Activated CD4-positive, alpha-beta T cell treated with anti-CD3 and anti-CD28 coated beads for 24 hours (primary cell): ENCODE measurements at places on chromosomes 4 and X.

DNA sequence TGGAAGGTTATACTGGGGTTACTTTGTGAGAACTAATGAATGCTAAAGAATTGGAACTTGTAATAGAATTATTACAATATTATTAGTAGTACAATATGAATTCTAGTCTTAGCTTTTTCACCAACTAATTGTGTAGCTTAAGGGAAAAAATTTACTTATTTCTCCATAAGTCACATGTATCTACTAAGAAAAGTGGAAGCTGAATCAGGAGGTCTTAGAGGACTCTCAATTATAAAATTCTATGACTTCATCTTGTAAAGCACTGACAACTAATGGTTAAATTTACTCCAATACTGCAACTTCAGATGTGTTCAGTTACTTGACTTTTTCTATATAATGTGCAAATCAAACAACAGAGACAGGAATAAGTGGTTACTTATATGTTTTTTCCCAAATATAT is 899 bp upstream of the TMPRSS11D start:
- no peak for DNase-seq

- no peak for DNase-seq
Observed at GRCh38 chr4:147430111-147430510, 50.8 kb upstream of the EDNRA start.

DNA sequence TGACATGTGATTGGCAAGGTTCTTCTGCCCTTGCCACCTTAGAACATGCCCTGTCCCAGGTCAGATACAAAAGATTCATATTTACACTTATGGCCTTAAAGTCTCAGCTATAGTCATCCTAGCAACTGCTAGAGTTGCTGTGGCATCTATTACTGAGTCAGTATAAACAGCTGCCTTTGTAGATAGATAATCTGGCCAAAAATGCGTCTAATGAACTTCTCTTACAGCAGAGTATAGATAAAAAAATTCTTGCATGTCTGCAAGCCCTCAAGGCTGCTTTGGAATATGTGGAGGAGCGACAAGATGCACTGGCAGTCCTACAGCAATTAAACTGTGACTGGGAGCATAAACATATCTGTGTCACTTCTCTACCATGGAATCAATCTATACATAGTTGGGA is 1209.7 kb upstream of the PABPC4L start:
- DNase-seq: no peak

DNA sequence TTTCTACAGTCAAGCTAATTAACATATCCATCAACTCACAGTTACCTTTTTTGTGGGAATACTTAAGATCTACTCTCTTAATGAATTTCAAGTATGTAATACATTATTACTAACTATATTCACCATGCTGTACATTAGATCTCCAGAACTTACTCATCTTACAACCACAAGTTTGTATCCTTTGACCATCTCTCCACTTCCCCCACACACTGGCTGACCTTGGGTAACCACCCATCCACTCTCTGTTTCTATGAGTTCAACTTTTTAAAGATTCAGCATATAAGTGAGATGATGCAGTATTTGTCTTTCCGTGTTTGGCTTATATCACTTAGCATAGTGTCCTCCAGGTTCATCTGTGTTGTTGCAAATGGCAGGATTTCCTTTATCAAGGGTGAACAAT is 30.5 kb upstream of the MAGED1 start:
- DNase-seq: no peak

DNA sequence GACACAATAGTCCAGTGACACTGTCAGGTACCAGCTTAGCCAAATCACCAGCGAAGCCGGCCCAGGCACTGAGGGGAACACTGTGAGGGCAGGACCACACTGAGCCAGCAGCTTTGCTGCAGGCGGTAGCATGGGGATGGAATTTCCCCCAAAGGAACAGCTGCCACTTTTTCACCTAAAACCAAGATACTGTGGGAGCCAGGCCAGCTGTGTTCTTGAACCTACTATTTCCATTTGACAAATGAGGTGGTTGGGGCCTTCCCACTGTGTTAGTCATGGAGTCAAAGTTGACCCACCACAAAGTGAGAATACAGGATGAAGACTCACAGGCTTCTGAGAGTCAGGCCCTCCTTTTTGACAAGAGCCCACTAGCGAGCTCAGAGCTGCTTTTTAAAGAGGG is 70.7 kb upstream of the SH3RF1 start:
- no peak for DNase-seq

DNA sequence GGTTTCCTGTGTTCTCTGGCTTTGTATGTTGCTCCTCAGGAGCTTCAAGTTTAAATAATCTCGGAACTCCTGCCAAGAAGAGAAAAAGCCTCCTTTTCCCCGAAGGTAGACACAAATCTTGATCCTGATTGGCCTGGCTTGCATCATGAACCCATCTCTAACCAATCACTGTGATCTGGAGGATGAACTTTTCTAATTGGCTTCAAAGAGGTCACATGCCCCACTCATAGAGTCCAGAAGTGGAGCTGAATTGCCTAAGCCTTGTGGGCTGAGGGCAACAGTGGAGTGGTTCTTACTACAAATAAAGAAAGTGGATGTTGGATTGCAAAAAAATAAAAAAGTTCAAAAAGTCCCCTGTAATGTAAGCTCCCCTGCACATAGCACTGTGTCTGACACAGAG is 245.9 kb downstream of the MID1IP1 start:
- DNase-seq: no peak

DNA sequence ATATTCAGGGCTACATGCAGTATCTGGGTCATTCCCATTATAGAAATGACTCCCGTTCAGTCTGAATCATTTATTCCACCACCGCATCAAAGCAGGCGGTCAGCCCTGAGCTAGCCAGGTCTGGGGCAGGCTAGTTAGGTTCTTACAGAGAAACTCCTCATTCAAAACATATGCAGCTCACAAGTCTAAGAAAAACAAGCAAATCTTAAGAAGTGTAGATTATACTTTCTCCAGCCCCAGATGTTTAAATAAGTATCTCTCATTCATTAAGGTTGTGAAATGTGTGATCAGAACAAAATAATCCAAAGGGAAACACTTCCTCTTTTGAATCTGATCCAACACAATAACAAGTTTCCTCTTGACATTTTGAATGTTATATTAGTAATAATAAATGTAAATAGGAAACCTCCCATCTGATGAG is 441.9 kb downstream of the INPP4B start:
- DNase-seq: peak; percentile 46

- DNase-seq: no peak
Observed at GRCh38 chr4:117560329-117560728, 474.0 kb upstream of the NDST3 start.

DNA sequence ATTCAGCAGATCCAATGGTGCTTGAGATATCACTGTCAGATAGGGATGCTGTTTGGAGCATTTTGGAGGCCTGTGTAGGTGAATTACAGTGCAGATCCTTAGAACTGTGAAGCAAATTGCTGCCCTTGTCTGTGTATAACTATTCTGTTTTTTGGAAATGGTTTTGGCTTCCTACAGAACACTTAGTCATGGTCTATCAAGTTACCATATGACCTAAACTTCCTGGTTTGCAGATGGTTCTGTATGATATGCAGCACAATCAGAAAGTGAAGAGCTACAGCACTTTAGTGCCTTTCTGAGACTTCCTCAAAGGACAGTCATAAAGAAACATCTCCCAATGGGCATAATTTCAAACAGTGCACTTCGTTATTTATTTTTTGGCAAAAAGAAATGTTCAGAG is 688.6 kb downstream of the SH3BGRL start:
- DNase-seq: no peak

- DNase-seq: no peak
Observed at GRCh38 chr4:161178310-161178709, 985.5 kb downstream of the FSTL5 start.

DNA sequence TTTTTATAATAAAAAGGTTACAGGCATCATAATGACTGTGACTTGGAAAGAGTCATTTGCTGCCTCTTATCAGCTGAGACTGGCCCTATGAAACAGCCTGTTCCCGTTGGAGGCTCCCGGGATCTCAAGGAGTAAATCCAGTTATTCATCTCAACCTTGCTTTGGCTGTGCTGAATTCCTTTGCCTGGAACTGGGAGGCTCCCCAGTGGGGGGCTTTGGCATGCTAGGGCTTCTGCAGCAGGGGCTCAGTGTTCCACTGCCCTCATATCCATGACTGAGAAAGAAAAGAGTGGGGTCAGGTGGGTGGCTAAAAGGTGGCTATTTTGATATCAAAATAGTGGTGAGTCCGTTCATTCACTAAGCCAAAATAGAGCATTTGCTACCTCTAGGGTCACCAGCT is 71.2 kb downstream of the TRPC5 start:
- no peak for DNase-seq

- DNase-seq: no peak
Observed at GRCh38 chr4:159012381-159012780, 90.5 kb upstream of the RAPGEF2 start.

GRCh38 chrX:113370006-113370405 is 529.4 kb upstream of the AMOT start:
- no peak for DNase-seq

GRCh38 chr4:98289375-98289774 is 28.2 kb downstream of the RAP1GDS1 start:
- no peak for DNase-seq

GRCh38 chr4:186095406-186095805 is 9.1 kb upstream of the FAM149A start:
- no peak for DNase-seq

DNA sequence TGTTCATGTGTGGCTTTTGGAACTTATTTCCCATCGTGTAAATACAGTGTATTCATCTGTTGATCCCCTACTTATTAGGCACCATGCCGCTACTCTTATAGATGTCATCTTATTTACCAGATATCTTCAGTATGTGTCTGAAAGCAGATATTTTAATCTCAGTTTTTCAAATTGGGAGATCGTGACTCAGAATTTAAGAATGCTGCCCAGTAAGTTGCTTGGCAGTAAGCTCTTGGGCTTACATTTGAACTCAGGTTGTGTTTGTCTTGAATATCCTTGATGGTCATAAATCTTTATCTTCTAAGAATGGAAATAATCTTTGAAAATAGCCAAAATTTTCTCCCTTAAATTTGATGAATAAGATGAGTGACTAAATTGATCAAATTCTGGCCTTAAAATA is 45.9 kb upstream of the RPA4 start:
- DNase-seq: no peak

GRCh38 chr4:118992149-118992548 is 103.5 kb downstream of the SYNPO2 start:
- no peak for DNase-seq

DNA sequence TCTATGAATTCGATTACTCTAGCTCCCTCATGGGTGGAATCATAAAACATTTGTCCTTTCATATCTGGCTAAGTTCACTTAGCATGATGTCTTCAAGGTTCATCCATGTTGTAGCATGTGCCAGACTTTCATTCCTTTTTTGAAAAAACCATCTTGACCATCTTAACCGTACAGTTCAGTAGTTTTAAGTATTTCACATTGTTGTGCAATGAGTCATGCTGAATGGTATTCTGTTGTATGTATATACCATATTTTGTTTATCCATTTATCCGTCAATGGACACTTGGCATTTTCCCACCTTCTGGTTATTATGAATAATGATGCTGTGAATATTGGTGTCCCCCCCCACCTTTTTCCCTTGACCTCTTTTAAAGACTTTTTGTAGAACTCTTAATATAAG is 72.4 kb upstream of the TLR2 start:
- no peak for DNase-seq

DNA sequence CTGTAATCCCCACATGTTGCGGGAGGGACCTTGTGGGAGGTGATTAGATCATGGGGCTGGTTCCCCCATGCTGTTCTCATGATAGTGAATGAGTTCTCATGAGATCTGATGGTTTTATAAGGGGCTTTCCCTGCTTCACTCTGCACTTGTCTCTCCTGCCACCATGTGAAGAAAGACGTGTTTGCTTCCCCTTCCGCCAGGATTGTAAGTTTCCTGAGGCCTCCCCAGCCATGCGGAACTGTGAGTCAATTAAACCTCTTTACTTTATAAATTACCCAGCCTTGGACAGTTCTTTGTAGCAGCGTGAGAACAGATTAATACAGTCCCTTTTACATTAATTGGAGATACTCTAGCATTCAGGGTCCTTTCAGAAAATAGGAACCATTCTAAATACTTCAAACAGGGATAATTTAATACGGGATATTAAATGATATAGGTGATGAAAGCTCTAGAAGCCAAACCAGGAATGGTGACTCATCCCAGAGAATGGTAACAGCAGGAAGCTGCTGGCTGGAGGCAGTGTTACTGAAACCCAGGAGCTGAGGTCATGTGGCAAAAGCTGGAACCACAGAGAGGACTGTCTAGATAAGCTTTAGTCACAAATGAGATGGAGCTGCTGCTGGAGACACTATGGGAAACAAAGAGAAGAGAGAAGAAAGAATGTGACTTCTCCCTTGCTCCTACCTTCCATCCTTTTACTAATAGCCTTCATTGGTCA is 57.3 kb downstream of the GSTCD start:
- no peak for DNase-seq

DNA sequence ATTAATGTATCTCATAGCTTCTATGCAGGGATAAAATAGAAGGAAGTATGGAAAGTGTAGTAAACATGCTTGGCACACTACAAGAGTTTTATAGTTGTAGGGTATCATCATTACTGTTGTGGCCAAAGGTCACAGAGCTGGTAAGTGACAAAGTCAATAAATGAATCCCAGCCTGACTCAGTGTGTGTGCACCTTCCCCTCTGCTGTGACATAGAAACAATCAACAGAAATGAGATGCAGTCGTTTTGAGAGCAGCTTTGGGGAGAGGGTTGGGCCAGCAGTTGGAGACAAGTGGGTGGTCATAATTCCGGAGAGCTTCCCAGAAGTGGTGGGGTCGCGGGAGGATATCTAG is 82.4 kb upstream of the RBPJ start:
- DNase-seq: no peak

- DNase-seq: no peak
Observed at GRCh38 chrX:72121383-72121782, 10.3 kb downstream of the RTL5 start.

DNA sequence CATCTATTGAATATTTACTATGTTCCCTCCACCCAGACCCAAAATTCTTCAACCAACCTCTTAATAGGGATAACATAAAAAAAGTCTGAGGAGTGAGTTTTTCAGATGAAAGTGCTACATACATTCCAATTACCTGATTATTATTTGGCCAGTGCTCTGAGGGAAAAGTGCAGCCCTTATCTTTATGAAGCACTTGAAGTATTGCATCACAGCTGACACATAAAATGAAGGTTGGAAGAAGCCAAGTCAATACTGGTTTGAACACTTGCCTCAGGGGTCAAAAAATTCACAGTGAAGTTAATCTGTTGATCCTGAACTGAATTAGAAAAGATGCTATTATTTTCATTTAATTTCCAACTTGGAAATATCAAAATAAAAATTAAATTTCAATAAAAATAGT is 498.9 kb downstream of the INPP4B start:
- no peak for DNase-seq

DNA sequence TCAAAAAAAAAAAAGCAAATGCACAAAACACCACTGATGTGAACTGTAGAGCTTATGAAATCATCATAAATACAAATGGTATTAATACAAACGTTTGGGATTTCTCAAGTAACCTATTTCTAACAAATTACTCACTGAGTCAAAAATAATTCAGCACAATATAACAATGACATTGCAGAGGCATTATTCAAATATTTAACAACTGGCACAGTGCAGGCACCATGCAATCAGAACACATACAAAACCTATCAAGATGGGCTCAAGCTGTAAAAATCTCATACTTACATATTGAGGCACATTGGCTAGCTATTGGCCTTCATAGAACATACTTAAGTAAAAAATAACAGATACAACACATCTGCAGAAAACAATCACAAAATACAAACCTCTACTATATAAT is 81.1 kb downstream of the LRBA start:
- no peak for DNase-seq
